Stimulated activated CD8-positive, alpha-beta memory T cell treated with anti-CD3 and anti-CD28 coated beads, Interleukin-15, amount 100 ng/mL, for 48 hours (primary cell): ENCODE measurements at places on chromosomes 1 and 21.

GRCh38 chr1:18778437-18778836, 81.0 kb downstream of the TAS1R2 start:
- no peak for DNase-seq

DNA sequence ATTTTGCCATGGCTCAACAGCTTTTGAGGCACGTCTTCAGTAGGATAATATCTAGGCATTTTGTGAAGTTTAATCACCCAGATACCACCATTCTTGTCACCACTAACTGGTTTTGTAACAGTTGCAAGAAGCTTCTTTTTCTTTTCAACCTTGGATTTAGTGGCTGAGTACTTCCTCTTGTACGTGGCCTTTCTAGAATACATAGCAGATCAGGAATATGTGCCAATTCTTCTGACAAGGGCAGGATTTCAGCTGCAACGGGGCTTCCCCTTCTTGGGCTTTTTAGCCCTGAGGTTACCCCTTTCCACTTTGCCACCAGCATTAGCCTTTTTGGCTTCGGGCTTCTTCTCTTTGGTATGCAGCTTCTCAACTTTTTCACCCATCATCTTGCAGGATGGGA, 79.3 kb upstream of the WARS2 start:
- no peak for DNase-seq

GRCh38 chr1:152912471-152912870, 4.1 kb downstream of the IVL start:
- no peak for DNase-seq

DNA sequence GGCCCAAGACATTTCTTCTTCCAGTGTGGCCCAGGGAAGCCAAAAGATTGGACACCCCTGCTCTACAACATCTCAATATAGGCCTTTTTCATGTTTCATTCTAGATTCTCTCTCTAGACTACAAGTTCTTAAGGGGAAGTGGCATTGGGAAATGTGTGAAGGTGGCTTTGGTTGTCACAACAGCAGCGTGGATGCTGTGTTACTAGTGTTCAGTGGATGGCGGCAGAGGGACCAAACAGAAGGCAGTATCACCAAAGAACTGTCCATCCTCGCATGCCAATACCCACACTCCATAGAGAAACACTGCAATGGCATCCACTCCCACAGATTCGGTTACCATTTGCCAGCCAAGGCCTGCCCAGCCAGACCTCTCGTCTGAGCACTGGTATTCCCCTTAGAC, 24.3 kb upstream of the IFNAR2 start:
- no peak for DNase-seq

DNA sequence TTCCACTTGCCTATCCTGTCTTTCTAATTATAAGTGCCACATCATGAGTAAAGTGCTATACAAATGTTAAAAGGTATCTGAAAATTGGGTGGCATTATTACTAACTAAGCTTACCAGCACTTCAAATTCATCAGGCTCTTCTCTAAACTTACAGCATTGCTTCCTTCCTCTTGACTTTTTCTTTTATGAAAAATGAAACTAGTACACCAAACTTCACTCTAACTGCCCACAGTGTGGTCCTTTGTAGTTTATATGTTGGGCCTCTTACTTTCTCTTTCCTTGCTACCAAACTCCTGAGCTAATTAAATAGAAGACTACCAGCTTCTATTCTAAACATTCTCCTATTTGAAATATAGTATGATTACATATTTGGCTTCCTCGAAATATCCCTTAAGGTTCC, 81.8 kb downstream of the NOTCH2 start:
- no peak for DNase-seq

DNA sequence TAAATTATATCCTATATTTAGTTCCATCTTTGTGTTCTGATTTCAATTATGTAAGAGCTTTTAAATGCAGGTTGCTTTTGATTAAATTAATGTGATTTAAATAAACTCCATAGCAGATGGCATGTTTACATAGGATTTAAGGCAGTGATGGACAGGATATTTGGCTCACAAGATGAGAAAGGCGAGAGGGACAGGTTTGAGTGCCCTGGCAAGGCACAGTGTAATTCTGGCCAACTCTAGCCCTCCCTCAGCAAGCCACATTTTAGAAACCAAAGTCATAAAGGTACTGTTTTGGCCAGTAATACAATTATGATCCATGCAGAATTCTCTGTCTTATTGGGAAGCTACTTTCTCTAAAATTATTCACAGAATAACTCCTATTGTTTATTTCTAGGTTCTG, 50.6 kb upstream of the C1orf146 start:
- no peak for DNase-seq

GRCh38 chr1:168331569-168331968, 50.9 kb downstream of the TBX19 start:
- DNase-seq, result no peak

GRCh38 chr1:211613108-211613947, 34.4 kb upstream of the SLC30A1 start:
- DNase-seq, result no peak

DNA sequence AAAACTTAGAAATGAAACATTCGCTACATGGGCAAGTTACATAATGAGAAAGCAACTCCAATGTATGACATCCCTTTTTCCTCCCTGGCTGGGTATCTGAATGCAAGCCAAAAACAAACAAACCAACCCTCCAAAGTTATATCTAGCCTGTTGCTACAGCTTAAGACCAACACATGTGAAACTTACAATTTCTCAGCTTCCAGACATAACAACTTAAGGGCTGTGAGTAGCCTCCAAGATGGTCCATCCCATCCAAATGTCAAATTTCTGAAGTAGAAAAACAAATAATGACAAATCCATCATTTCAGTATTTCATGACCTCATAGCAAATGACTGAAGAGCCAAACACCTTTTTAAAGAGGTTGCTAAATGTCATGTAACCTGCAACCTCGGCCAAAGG, 19.9 kb downstream of the SETD4 start:
- DNase-seq, result no peak
